ENCODE measurements at places on chromosomes 16 and 17. TPM values are rescaled to one million over a fixed set of nuclear protein-coding genes. Genes with fewer than 3 reads are reported as not detected.
A peak's percentile ranks its signal among the peaks of the same experiment; 100 is the strongest.

DNA sequence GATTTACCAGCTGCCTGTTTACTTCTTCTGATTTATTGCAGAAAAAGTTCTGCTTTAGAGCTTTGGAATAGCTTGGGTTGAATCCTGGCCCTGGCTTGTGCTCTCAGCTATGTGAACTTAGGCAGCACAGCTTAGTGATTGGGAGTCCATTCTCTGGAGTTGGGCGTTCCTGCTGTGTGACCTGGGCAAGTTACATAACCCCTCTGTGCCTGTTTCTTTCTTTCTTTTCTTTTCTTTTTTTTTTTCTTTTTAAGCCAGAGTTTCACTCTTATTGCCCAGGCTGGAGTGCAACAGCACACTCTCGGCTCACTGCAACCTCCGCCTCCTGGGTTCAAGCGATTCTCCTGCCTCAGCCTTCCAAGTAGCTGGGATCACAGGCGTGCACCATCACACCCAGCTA is 51.5 kb upstream of the AQP8 start:
- H3K4me1 ChIP-seq, result no peaks in the 10 kb centered on the region
- peaks cover 27% of the 10 kb centered on the region for H3K36me3 ChIP-seq
- no peak for DNase-seq
- H3K27ac ChIP-seq, result no peak overlapping the region
- no peaks in the 10 kb centered on the region for H3K27me3 ChIP-seq
- H3K4me3 ChIP-seq, result no peak overlapping the region

DNA sequence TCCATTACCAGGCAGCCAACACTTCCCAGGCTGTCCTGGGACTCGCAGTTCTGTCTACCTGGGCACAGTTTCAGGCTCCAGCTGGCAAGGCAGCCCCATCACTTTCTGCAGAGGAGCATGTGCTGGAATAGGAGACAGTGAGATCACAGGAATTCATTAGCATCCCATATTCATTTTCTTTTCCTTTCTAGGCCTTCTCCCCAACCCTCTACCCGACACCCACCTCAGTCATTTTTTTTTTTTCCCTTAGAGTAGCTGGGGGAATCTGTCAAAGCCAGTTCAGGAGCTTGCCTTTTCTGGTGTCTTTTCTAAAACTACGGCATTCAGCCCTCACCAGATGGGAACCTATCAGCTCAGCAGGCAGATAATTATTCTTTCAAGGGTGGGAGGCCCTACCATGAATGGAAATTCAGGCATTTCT is 42.4 kb upstream of the FBXO47 start:
- H3K4me1 ChIP-seq, result peaks cover 13% of the 10 kb centered on the region
- no peaks in the 10 kb centered on the region for H3K27me3 ChIP-seq
- H3K4me3 ChIP-seq, result no peak overlapping the region
- H3K27ac ChIP-seq, result no peak overlapping the region

- peaks cover 91% of the 10 kb centered on the region for H3K27me3 ChIP-seq
- H3K36me3 ChIP-seq, result no peaks in the 10 kb centered on the region
- no peak overlapping the region for H3K27ac ChIP-seq
- peak; percentile 99 for DNase-seq
- H3K4me3 ChIP-seq, result peak overlapping the region; percentile 67
- H3K4me1 ChIP-seq, result peaks cover 40% of the 10 kb centered on the region
Observed at GRCh38 chr17:38703742-38704605, 1.1 kb upstream of the MLLT6 start.

DNA sequence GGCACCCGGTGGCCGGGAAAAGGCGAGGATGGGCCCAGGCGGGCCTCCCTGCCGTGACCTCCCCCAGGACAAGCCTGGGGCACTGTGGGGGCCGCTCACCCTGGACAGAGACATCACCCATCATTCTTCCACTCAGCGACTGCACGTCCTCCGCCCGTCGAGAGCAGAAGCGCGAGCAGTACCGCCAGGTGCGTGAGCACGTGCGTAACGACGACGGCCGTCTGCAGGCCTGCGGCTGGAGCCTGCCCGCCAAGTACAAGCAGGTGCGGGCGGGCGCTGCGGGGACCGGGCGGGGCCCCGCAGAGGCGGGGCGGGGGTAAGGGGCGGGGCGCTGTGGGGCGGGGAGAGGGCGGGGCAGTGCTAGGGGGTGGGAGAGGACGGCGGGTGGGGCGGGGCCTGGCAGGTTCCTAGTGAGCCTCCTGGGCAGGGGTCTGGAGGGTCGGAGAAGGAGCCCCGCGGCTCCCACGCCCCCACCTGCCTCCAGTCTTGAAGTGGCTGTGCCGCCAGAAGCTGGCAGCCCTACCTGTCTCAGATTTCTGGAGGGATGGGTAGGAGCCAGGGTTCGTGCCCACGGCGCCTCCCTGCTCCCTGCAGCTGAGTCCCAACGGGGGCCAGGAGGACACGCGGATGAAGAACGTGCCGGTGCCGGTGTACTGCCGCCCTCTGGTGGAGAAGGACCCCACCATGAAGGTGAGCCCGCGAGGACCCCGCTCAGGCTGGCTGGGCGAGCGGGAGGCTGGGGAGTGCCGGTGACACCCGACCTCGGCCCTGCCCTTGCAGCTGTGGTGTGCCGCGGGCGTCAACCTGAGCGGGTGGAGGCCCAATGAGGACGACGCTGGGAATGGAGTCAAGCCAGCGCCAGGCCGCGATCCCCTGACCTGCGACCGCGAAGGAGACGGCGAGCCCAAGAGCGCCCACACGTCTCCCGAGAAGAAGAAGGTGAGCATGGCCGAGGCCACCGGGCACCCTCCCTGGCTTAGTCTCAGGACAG is 7.5 kb downstream of the NME3 start:
- H3K27me3 ChIP-seq, result no peaks in the 10 kb centered on the region
- no peaks in the 10 kb centered on the region for H3K4me1 ChIP-seq
- no peaks in the 10 kb centered on the region for H3K36me3 ChIP-seq
- no peak overlapping the region for H3K27ac ChIP-seq

The CES4A gene
- total RNA-seq, result 0.39 TPM

All from GM23338 (cell line).